Stimulated activated CD8-positive, alpha-beta memory T cell treated with anti-CD3 and anti-CD28 coated beads, Interleukin-4, amount 100 ng/mL, for 48 hours (primary cell): ENCODE measurements at places on chromosomes 1 and 21.
A peak's percentile ranks its signal among the peaks of the same experiment; 100 is the strongest.

DNA sequence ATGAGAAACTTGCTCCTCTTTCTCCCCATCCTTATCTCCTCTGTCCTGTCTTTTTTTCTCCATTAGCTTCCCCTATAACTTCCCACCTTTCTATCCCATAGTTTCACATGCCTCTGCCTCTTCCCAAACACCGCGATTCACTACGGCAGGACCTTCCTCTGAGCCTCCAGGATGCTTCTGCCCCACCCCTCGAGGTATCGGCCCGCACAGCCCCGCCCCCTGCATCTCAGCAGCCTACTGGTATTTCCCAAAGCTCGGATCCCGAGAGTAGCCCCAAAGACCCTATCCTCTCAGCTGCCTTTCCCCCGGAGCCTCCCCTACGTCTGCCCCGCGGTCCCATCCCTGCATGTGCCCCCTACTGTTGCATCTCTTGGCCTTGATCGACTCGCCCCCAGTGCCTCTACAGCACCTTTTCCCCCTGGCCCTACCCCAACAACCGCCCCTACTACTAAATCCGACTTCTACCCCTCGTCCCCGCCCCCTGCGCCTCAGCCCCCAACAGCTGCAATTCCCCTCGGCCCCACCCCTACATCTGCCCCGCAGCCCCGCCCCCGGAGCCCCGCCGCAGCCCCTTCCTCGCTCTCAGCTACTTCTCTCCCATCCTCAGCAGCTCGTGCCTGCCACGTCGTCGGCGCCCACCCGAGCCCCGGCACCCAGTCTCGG is 512 bp downstream of the PIAS3 start:
- DNase-seq: peak; percentile 76

- peak; percentile 91 for DNase-seq
These were observed at the start of gene C1orf174 for GRCh38 chr1:3900150-3900968. TSS of gene C1orf174 (minus strand) at chr1:3900272. CDS start at chr1:3900186, 86 bp downstream.

GRCh38 chr21:39311164-39311563 is 2.3 kb downstream of the BRWD1 start:
- no peak for DNase-seq

- no peak for DNase-seq
These were observed 26.7 kb upstream of the KCNK1 start for GRCh38 chr1:233587196-233587595.

GRCh38 chr1:34790985-34791384 is 1.8 kb upstream of the GJA4 start:
- no peak for DNase-seq

- DNase-seq: peak; percentile 69
These were observed 541 bp downstream of the USP48 start for GRCh38 chr1:21782349-21782867.

DNA sequence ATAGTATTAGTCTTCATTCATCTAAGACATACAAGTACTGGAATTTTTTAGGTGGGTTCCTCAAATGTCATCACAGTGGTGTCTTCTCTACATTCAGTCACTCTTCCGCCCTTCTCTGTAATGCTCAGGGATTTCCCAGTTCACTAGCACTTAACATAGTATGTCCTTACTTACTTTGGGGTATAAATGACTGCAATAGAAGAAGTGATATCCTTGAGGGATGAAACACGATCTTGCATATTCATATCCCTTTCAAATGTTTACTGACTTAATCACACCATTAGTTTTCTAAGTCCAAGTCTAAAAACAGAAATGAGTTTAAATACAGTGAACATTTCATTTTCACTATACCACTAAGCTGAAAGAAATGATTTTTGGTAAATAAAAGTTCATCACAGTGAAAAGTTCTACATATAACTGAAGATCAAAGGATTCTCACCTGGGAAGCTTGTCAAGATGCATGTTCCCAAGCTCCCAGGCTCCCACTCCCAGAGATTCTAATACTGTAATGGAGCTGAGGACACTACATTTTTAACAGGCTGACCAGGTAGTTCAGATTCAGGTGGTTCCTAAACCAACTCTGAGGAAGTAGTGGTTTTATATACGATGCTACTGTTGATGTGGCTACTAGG is 29.7 kb downstream of the MRPL39 start:
- DNase-seq: no peak

GRCh38 chr1:214506972-214507431 is 44.4 kb downstream of the PTPN14 start:
- DNase-seq: no peak

- DNase-seq: no peak
These were observed 236.6 kb downstream of the GRIK3 start for GRCh38 chr1:36797761-36798160.
